ENCODE measurements at places on chromosomes 11 and 22. TPM values are rescaled to one million over a fixed set of nuclear protein-coding genes. Genes with fewer than 3 reads are reported as not detected.

DNA sequence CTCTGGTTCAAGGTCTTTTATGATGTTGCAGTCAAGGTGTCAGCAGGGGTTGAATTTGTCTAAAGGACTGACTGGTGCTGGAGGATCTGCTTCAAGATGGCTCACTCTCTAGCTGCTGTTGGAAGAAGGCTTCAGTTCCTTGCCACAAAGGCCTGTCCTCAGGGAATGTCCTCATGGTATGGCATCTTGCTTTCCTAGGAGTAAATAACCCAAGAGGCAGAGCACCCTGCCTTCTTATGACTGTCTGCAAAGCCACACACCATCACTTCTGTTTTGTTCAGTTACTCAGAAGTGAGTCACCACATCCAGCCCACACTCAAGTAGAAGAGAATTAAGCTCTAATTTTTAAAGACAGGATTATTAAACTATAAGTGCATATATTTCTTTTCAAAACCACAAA is 45.2 kb downstream of the PLAAT5 start:
- peak; percentile 10 for DNase-seq

DNA sequence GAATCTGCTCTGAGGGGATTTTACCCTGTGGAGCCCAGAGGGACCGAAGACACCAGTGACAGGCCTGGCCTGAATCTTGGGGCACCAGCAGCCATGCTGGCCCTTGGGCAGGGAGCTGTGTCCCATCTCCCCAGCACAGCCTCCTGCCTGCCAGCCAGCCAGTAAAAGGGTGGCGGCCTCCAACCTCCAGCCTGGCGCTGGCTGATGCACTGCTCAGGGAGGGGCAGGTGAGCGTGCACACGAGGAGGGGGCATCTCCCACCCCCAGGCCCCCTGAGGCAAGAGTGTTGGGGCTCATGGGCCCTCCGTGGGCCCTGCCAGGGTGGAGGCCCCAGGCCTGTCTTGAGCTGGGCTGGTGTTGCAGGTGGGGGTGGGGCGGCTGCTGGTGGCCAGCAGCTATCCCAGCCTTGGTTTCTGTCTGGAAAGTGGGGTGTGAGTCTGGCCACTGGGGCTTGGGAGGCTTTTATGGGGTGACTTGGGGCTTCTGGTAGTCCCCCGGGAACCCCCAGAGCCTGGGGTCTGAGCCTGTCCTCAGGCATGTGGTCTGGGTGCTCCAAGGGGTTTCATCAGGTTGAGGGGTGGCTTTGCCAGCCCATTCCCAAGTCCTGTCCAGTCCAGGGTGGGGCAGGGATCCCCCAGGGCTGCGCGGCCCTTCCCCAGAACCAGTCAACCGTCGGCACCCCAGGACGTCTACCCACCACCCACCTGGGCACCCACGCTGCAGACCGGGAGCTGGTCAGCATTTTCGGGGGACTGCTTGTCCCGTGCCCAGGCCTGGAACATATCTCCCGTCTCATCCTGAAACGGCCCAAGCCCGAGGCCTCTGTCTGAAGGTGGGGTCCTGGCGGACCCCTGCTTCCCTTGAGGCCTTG is 17.8 kb downstream of the TSPAN4 start:
- DNase-seq: no peak

- no peak for DNase-seq
Measured at GRCh38 chr11:14506532-14506931, 6.9 kb upstream of the COPB1 start.

DNA sequence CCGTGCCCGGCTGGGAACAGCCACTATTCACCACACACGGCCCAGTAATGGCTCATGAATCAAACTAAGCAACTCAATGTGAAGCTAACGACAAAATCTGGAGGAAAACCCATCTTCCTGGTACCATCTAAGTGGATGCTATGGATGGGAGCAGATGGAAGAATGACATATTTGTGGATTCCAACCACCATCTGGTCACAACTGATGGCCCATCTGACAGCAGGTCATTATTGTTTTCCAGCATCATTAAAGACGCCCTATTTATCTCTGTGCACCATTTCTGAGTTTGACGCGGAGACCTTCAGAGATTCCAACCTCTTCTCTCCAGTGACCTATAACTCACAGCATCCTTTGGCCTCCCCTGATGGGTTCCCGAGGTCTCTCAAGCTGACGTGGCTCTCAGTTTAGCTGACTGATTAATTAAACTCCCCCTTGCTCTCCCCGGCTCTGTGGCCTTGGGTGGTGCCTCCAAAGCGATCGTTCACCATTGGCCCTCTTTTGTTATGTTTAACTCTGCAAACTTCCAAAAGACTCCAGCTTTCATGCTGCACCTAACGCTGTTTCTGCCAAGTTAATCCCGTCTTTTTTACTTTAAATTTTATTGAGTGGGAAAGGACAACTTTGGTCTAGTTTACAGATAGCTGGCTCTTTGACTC is 1514.4 kb downstream of the BRD1 start:
- DNase-seq: no peak

DNA sequence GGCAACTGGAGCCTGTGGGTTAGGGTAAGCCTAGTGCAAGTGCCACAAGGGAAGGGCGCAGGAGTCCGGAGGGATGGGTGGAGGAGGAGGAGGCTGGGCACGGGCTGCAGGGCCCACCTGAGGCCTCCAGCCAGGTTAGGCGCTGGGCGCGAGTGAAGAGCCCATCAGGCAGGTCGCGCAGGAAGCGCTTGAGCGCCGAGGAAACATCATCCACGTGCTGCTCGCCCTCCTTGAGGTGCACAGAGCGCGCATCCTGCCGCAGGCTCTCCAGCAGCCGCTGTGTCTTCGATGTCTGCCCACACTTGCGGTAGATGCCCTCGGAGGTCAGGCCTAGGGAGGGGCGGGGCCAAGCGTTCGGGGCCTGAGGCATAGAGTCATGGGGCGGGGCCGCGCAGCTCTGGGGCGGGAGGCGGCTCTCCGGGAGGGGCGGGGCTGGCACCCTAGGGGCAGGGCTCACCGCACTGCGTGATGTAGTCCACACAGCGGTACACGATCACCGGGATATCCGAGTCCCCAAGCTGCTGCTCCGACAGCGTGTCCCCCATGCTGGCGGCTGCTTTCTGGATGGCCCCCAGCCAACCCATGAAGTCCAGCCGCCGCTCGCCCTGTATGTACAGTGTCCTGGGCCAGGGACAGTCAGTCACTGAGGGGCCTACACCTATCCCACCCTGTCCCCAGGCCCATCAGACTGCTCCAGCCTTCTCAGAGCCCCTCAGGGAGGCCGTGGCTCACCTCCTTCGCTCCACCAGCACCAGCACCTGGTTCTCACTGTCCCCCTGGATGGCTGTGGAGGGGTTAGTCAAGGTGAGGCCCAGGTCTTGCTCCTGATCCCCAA is 22.9 kb upstream of the PDE2A start:
- no peak for DNase-seq

TMEM121B gene
- total RNA-seq: 1.5 TPM

- no peak for DNase-seq
Measured at GRCh38 chr11:119533921-119534736, 111.2 kb upstream of the THY1 start.

OR4C45 gene
- total RNA-seq: not detected

- DNase-seq: peak; percentile 61
Measured at GRCh38 chr11:12862696-12863469, 146.2 kb upstream of the RASSF10 start.

GRCh38 chr11:75576499-75576918 is 14.5 kb downstream of the SERPINH1 start:
- DNase-seq: peak; percentile 76

GRCh38 chr22:39958009-39958711 is 2.0 kb upstream of the TMA7B start:
- no peak for DNase-seq
